ENCODE measurements at places on chromosomes 6 and 20. TPM values are rescaled to one million over a fixed set of nuclear protein-coding genes. Genes with fewer than 3 reads are reported as not detected.

Gene SMOC2
- 11.6 TPM for total RNA-seq

Gene CRIP3
- 1.8 TPM for total RNA-seq

Gene BEND6
- total RNA-seq = 9.2 TPM

Gene ULBP2
- total RNA-seq = 2.1 TPM

Gene MATN4
- not detected for total RNA-seq

Gene SLC22A16
- total RNA-seq = not detected

Gene SCUBE3
- total RNA-seq = 14.8 TPM

Gene GCNT2
- 0.19 TPM for total RNA-seq

Gene VSTM2L
- 14.7 TPM for total RNA-seq

Gene AGPAT4
- 8.3 TPM for total RNA-seq

Gene COL20A1
- not detected for total RNA-seq

GRCh38 chr20:50354721-50355589, 155.2 kb upstream of the PTPN1 start:
- no peak for DNase-seq

DNA sequence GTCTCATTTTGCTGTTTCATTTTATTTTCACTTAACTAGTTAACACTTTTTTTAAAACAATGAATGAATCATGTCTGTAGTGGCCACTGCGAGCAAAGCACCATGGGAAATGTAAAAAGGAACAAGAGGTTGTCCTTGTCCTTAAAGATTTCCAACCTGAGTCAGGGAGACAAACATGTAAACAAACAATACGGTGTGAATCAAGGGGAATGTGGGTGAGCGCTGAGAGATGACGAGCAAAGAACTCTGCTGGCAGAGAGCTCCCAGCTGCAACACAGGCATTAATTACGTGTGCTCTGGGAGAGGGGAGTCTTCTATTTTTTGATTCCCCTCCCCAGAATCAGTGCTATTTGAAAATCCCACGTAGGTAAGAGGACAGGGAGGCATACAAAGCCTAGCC, 84.3 kb downstream of the ATXN1 start:
- DNase-seq = no peak

- no peak for DNase-seq
Observed at GRCh38 chr6:130617658-130618057, 209.5 kb upstream of the SMLR1 start.

- DNase-seq = no peak
Observed at GRCh38 chr20:6209093-6209492, 86.3 kb upstream of the FERMT1 start.

GRCh38 chr6:3516092-3516491, 59.2 kb upstream of the SLC22A23 start:
- no peak for DNase-seq

- DNase-seq = no peak
Observed at GRCh38 chr6:62217866-62218265, 68.2 kb downstream of the KHDRBS2 start.

DNA sequence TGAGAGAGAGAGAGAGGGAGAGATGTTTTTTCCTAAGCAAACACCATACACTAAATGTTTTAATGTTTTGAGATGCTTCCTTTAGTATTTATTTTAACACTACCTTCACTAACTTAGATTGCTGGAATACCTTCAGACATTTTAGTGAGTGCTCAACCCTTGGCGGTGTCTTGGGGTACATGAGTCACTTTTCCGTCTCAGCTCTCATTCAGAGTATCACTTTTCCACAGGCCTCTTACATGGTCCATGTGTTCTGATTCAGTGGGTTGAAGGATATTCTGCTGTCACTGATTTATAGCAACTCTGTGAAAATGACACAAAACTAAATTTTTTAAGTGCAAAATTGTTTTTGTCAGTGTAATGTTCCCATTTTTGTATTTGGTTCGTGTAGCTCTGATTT, 217.9 kb downstream of the CLVS2 start:
- no peak for DNase-seq

DNA sequence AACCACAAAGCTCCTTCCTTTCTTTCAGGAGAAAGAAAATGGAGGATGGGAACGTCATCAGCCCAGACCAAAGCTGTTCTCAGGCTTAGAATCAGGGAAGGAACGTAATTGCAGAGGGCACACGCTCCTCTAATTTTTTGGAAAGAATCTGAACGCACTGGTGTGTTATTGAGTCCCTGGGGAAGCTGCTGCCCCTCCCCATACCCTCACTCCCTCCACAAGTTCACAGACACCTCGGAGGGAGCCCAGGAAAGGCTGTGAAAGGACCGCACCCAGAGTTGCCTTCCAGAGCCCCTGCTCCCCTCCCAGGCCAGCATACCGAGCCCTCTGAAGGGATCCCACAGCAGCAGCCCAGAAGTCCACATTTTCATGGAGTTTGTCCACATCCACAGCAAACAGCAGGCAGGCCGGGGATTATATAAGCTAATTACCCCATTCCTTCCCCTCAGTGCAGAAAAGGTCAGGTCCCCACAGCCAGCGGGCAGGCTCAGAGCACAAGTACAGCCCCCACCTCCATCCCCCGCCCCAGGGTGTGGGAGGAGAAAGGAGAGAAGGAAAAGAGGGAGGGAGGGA, 53.7 kb downstream of the ANKRD60 start:
- no peak for DNase-seq

DNA sequence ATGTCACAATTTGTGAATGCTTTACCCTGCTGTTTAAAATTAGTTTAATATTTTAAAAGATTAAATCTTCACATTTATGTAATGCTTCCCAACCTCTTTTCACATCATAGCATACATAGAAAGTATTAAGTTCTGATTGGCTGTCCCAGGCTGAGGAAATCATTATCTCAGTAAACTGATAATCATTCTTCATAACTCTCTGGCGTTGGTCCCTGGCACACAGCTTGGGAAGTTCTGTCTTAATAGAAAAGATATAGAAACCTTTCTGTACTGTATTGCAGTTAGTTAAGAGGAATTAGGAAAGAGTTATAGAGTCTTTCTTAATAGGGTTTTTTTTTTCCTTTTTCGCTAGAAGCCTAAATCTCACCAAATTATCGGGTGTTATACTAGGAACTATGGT, 85.4 kb downstream of the CBFA2T2 start:
- no peak for DNase-seq

- no peak for DNase-seq
Observed at GRCh38 chr6:30750379-30750668, 6.0 kb upstream of the IER3 start.

DNA sequence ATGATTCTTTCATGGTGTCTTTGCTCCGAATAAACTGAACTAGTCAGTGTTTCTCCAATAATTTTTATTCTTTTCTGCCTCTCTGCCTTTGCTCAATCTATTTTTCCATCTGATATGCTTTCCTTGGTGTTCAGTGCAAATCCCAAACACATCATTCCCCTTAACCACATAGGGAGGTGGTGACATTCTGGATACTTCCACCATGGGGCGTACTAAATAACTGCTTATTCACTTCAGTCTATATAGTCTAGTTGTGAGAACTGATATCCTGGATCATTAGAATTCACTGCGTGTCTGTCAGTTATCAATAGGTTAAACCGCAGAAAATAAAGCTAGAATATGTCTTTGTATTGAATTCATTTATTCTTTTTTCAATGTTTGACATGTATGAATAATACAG, 83.1 kb downstream of the KCNQ5 start:
- DNase-seq = no peak

- no peak for DNase-seq
Observed at GRCh38 chr6:161498359-161498758, 224.5 kb upstream of the AGPAT4 start.

DNA sequence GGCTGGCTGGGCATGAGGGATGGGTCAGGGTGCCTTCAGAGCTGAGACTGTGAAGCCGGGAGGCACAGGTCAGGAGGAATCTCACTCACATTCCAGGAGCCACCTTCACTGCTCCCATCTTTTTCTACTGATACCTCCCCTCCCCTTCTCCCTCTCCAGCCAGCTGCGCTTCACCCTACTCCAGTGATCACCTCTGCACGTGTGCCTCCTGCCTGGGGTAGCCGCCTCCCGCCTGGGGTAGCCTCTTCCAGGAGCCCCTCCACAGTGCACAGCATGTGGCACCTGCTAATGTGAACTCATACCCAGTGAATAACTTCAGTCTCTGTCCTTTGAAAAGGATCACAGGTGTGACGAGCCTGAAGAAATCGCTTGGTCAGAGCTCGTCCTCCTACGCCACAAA, 232.6 kb downstream of the TMEM242 start:
- no peak for DNase-seq

GRCh38 chr20:17281478-17281877, 54.6 kb downstream of the PCSK2 start:
- no peak for DNase-seq

All from osteocyte (in vitro differentiated cells).